ENCODE measurements at places on chromosomes 1 and 21.

DNA sequence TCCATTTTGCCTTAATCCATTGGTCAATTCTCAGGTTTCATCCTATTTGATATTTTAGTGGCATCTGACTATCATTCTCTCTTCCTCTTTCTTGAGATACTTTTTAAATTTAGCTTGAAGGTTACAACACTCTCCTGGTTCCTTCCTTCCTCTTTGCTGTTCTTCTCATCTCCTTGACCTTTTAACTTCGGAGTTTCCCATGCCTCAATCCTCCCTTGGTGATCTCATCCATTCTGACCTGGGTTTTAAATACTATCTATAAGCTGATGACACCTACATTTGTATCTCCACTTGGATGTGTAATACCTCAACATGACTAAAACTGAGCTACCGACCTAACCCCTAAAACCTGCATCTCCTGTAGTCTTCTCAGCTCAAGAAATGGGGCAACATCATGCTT lies 4.8 kb upstream of the ZNF687 start:
- H3K27ac ChIP-seq, result no peak overlapping the region
- no peak overlapping the region for H3K4me3 ChIP-seq
- no peak for DNase-seq
- no peaks in the 10 kb centered on the region for H3K27me3 ChIP-seq
- no peaks in the 10 kb centered on the region for H3K36me3 ChIP-seq
- H3K4me1 ChIP-seq, result peaks cover 3% of the 10 kb centered on the region

DNA sequence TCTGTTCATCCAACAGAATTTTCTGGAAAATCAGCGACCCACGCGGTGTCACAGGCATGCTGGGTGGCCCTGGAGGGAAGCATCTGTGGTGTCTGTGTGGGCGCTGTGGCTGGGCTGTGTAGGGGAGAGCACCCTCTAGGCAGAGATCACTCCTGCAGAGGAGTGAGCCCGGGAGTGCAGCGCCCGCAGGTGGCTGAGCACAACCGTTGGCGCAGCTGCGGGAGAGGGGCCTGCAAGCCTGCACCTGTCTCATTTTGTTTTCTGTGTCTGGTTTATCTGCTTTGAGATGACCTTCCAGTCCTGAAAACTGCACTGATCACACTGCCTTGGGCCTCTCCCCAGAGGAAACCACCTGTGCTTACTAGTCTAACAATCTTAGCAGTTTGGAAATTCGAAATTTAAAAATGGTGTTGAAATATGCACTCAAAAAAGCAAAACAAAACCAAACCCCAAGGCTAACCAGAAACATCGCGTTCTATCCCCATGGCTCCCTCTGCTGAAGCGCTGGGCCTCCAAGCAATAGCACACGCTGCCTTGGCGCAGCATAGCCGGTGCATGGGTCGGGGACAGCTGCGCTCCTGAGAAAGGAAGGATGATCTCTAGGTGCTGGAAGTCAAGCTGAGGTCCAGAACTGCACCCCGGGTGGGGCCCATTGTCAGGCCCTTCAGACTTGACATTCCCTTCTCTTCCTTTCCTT lies 4.8 kb downstream of the FAM3B start:
- no peak overlapping the region for H3K27ac ChIP-seq
- no peak for DNase-seq
- H3K36me3 ChIP-seq, result no peaks in the 10 kb centered on the region
- H3K4me3 ChIP-seq, result no peak overlapping the region
- peaks cover 16% of the 10 kb centered on the region for H3K27me3 ChIP-seq

- no peaks in the 10 kb centered on the region for H3K4me1 ChIP-seq
- H3K27ac ChIP-seq, result no peak overlapping the region
- H3K27me3 ChIP-seq, result no peaks in the 10 kb centered on the region
- H3K4me3 ChIP-seq, result no peak overlapping the region
These were observed 37.2 kb downstream of the ADSS2 start for GRCh38 chr1:244414543-244414942.

- H3K27ac ChIP-seq, result peak overlapping the region; percentile 82
- DNase-seq, result no peak
- peaks cover 49% of the 10 kb centered on the region for H3K4me1 ChIP-seq
- peaks cover 4% of the 10 kb centered on the region for H3K36me3 ChIP-seq
- no peak overlapping the region for H3K4me3 ChIP-seq
These were observed 4.0 kb downstream of the FOXO6 start for GRCh38 chr1:41365320-41365633.

DNA sequence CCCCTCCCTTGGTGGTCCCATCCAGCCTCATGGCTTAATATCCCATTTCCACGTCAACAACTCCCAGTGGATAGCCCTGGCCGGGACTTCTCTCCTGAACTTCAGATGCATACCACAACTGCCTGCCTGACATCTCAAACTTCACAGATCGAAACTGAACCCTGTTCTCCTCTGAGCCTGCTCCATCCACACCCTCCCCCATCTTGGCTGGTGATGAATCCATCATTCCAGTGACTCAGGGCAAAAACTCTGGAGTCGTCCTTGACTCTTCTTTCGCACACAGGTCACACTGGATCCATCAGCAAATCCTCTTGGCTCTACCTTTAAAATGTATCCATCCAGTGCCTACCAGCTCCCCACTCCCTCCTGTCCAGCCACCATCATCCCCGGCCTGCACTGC lies 3.9 kb downstream of the TAS1R2 start:
- H3K27ac ChIP-seq, result no peak overlapping the region
- H3K4me3 ChIP-seq, result no peak overlapping the region
- DNase-seq, result no peak
- H3K27me3 ChIP-seq, result no peaks in the 10 kb centered on the region
- H3K36me3 ChIP-seq, result no peaks in the 10 kb centered on the region
- no peaks in the 10 kb centered on the region for H3K4me1 ChIP-seq
